NCI-H774 (cell line): ENCODE measurements at places on chromosomes 7 and 10.

DNA sequence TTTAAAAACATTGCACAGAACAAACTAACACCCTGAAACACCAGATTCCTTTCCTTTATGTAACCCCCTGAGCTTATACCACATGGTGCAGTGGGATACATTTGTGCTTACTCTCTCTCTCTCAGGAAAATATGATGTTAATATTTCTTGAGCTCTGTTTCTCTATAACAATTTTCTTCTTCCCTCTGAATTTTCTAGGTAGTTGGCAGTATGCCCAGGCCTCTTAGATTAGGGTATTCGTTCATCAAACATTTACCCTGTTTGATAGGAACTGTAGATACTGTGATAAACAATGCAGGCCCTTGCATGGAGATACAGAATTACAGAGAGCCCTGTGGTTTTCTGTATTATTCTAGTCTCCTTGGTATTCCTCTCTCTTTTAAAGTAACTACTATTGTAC, 567.8 kb downstream of the IPMK start:
- no peak for DNase-seq

DNA sequence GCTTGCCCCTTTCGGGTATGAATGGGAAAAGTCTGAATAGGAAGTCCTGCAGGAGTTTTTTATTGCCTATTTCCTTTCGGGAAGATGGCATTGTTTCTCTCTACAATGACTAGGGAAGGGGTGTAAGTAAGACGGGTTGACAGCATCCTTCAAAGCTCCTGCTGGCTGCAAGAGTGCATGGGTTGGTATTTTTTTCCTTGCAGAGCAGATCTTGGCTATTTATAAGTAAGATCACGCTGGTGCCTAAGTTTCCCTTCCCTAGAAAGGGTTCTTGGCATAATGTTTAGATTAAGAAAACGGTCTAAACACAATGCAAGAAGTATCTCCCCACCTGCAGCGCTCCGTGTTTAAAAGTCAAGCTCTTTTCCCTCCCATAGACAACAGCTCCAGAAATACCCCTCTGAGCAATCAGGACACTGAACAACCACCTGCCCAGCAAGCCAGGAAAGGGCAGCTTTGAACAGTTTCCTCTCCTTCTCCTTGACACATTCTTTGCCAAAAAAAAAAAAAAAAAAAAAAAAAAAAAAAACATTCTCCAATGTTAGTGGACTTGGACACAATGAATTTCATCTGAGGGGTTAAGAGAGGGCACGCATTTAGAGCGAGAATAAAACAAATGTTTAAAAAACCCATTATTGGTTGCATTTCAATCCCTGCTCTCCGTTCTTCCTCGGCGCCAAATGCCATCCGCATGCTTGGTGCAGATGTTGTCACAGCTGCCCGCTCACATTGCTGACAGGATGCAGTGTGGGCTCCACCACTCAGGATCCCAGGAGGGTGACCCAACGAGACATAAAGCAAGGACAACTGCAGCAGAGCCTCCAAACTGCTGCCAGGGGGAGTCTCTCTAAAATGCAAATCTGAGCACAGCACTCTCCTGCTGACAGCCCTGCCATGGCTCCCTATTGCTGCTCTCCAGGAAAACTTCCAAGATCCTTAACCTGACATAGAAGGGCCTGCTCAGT, 427.4 kb upstream of the MGMT start:
- no peak for DNase-seq

GRCh38 chr7:27183682-27184336, 1.2 kb downstream of the HOXA11 start:
- DNase-seq, result peak; percentile 11

- no peak for DNase-seq
These were observed 111.3 kb upstream of the TNS3 start for GRCh38 chr7:47693216-47693615.

DNA sequence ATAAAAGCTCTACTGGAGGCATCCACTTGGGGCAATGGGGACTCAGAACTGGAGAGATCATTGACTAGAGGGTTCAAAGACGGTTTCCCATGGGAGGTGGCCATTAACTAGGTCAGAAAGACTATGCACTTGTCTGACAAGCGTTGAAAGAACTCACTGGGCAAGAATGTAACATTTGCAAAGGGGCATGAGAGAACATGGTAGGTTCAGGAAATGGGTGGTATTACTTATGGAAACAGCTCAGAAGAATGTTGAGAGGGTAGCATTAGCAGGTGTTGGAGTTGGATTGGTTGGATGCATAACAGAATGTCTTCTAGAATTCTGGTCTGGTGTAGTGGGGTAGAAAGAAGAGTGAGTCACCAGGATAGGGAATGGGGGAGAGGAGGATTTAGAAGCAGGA, 119.1 kb upstream of the CDCA7L start:
- DNase-seq, result no peak

GRCh38 chr10:79028451-79029010, 40.2 kb upstream of the ZMIZ1 start:
- DNase-seq, result no peak
